ENCODE measurements at places on chromosomes 12 and 14.

DNA sequence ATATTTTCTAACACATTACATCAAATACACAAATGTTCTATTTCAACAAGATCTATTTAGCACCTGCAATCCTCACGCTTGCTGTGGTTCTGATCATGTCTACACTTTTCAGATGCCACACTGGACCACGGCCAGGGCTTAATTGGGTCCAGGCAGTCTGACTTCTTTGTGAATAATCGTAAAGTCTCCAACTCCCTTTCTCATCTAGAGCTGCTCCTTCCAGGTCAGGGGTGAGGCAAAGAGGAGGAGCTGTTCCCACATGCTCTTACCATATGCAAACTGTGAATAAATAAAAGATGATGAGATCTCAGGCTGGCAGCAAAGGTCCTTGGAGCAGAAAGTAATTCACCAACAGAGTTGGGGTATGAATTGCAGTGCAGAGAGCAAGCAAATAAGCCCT is 316.6 kb downstream of the GLT1D1 start:
- no peak for DNase-seq

DNA sequence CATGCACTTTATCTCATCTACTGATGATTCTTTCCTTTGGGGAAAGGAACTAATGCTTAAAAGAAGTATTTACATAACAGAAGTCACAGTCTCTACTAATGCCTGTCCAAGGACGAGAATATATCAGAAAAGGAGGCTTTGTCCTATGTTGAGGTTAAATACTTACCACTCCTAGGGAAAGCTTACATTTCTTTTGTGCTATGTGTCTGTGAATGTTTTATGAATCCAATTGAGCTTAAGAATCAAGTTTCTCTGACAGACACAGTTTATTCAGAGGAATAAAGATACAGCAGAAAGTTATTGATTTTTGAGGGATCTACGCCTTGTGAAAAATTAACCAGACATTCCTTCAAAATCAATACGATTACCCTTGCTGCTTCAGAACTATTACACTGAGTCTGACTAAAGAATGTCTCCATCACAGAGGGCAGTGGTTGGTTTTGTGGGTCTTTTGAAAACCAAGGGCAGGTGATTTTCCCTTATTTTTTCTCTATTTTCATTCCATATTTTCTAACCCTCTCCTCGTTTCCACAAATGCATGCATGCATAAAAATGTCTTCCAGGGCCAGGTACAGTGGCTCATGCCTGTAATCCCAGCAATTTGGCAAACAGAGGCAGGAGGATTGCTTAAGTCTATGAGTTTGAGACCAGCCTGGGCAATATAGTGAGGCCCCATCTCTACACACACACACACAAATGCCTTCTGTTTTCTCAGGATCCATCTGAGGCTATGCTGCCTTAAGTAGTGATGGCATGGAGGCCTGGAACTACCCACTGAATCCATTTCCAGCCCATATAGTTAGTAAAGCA is 1095.1 kb downstream of the GALC start:
- DNase-seq, result no peak

GRCh38 chr14:35050652-35051051 is 4.6 kb downstream of the FAM177A1 start:
- DNase-seq, result no peak

DNA sequence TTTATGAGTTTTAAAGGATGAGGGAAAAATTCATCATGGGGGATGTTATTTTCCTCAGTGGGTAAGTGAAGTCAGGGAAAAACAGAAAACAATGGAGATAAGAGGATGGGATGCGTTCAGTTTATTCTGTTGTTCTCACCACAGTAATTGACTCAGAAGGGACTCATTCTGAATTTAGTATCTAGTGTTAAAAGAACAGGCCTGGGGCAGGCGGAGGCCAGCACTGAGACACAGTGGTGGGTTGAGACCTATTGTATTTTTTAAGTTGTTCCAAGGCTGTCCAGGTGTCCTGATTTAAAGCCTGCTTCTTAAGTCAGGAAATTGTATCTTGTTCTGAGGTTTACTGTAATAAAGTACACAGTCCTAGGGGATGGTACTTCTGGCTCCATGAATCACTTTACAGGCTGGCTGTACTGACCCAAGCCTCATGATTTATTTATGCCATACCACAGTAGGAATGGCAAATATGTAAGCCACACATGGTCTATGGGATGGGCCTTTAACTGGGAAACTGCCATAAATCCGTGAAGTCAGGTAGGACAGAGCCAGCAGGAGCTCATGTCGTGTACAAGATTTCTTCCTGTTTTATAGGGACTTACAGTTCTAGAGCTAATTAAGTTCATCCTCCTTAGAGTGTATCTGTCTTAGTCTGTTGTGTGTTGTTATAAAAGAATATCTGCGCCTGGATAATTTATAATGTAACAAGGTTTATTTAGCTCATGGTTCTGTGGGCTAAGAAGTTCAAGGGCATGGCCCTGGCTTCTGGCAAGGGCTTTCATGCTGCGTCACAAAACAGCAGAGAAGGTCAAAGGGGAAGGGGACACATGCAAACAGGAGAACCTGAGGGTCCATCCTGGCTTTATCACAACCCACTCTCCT is 244.1 kb downstream of the FBXL14 start:
- DNase-seq, result no peak

GRCh38 chr12:108346727-108347710 is 7.9 kb upstream of the CMKLR1 start:
- no peak for DNase-seq

GRCh38 chr12:62075870-62076269 is 184.3 kb upstream of the USP15 start:
- DNase-seq, result no peak

GRCh38 chr12:92467886-92468285 is 234.9 kb upstream of the PLEKHG7 start:
- no peak for DNase-seq
